ENCODE measurements at places on chromosomes 6 and 20.

GRCh38 chr6:161139766-161140553, 133.9 kb downstream of the AGPAT4 start:
- DNase-seq = no peak

DNA sequence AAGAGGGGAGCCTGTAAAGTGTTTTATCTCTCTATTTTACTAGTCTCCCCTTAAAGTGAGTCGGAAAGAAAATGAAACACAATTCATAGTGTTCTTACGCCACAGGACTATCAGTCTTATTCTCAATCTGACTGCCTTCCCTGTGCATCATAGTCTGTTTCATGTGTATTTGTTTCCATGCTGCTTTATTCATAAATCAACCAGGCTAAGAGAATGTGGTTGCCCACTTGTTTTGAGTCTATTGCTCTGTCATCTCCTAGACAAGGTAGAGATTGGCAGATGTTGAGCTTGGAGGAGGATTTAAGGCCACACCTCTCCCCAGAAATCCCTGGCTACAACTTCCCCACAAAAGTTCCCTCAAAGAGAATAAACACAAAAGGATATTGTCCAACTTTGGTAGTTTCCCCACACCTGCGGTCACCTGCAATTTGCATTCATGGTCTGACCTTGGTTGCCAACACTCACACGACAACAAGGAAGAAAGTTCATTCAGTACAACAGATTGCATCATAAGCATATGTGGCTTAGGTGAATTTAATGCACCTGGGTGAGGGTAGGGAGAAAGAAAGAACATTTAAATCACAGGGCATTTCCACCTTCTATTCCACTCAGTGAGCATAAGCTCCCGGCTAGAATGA, 167.1 kb upstream of the FBXL4 start:
- no peak for DNase-seq

DNA sequence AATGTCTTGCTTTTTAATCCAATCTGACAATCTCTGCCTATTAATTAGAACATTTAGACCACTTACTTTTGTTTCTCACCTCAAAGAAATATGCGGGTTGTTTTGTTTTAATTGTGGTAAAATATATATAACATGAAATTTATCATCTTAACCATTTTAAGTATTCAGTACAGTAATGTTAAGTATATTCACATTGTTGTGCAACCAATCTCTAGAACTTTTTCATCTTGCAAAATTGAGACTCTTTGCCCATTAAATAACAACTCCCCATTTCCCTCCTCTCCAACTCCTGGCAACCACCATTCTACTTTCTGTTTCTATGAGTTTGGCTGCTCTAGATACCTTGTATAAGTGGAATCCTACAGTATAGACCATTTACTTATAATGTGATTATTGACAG, 13.8 kb upstream of the TCP11 start:
- DNase-seq = no peak

DNA sequence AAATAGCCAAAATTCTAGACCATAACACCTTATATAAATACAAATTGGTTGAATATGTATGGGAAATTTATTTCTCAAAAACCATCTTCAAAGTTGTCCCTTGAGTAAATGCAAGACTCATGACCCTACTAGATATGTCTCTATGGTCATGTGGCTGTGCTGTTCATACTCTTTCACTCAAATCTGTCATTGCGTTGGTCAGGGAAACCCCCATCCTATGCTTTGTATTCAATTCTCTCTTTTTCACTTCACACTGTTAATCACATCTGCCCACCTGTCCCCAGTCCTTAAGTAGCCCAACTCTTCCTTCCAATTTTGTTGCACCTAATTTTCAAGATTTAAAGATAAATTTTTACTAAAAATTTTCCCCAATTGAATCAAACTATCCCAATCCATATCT, 51.0 kb downstream of the RPS12 start:
- DNase-seq = no peak

GRCh38 chr6:112017760-112018537, 36.0 kb upstream of the CCN6 start:
- no peak for DNase-seq

DNA sequence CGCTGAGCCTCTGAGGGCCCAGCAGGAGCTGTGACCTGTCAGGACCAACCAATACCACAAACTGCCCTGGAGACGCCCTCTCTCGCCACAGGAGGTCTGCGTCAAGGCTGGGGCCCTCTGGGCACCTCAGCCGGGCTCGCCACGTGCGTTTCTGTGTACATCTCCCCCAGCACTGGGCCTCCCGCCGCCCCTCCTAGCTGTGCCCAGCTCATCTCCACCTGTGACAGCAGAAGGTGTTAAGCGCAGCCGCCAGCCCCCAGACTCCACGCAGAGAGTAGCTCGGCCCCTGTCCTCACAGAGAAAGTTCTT, 91.4 kb downstream of the TAF4 start:
- DNase-seq = no peak

- DNase-seq = no peak
Measured at GRCh38 chr20:38193586-38194105, 28.6 kb upstream of the TGM2 start.

GRCh38 chr6:22545051-22545450, 24.3 kb upstream of the HDGFL1 start:
- no peak for DNase-seq

GRCh38 chr20:8121666-8122065, 10.4 kb upstream of the PLCB1 start:
- no peak for DNase-seq

GRCh38 chr6:12048609-12049008, 36.5 kb downstream of the HIVEP1 start:
- no peak for DNase-seq

DNA sequence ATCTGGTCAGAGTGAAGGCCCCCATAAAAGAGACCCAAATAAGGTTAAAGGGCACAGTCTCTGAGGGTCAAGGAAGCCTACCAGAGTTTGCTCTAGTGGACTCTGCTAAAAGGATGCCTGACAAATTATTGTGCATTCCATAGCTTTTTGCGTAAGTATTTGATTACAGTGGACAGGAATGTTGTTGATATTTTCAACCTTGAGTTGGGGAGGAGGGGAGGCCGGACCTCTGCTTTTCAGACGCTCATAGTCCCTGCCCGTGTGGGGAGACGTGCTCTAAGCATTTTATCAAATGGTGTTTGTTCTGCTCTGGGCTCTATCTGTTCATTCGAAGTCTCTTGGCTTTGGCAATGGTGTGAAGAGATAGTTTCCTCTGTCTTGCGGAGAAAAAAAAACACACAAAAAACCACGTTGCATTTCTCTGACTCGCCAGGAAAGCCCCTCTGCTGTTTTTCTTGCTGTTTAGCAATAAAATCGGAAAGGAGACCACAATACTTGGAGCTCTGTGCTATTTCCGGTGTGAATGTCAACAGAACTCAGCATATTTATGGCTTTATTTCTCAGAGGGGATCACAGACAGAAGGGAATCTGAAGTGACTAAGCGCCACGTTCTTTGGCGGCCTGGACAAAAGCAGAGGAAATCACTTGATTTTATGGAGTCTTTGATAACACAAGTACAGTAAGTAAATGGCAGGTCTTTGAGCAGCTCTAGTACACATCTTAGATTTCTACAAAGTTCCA, 159.8 kb downstream of the ZFP64 start:
- peak; percentile 90 for DNase-seq

DNA sequence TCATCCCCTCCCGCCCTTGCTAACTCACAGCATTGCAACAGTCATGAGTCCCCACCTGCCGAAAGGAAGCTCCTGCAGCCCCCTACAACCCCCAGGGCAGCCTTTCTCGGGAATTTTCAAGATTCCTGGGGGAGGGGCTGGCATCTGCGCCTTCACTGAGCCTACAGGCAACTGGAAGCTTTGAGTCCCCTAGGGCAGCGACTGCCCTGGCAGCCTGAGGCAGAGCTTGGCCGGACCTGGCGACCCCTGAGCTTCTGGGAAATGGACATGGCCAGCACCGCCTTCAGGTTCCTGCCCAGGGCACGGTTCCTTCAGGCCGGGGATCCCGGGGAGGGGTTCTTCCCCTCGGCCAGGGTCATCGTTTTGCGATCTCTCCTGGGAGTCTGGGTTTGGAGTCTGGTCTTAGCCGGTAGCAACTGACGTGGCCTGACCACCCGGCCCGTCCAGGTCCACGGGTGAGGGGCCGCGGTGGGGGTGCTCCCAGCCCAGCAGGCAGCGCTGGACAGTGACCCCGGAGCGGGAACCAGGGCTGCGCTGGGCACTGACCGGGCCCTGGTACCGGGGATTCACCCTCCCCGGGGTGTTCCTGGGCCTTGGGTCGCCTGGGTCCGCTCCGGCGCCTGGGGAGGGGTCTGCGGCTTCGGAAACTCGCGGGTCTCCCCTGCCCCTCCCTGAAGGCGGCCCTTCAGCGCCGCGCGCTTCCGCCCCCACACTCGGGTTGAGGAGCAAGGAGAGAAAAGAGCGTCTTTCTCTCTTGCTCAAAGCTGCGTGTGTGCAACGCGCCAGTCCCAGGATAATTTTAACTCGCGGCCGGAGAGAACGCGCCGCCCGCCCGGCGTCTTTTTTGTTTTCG, 593 bp upstream of the COL9A3 start:
- peak; percentile 37 for DNase-seq

Measured in astrocyte of the hippocampus (primary cell).